CD4-positive, alpha-beta T cell treated with Interleukin-1 beta for 1 hour (primary cell): ENCODE measurements at places on chromosomes 2 and 18.

DNA sequence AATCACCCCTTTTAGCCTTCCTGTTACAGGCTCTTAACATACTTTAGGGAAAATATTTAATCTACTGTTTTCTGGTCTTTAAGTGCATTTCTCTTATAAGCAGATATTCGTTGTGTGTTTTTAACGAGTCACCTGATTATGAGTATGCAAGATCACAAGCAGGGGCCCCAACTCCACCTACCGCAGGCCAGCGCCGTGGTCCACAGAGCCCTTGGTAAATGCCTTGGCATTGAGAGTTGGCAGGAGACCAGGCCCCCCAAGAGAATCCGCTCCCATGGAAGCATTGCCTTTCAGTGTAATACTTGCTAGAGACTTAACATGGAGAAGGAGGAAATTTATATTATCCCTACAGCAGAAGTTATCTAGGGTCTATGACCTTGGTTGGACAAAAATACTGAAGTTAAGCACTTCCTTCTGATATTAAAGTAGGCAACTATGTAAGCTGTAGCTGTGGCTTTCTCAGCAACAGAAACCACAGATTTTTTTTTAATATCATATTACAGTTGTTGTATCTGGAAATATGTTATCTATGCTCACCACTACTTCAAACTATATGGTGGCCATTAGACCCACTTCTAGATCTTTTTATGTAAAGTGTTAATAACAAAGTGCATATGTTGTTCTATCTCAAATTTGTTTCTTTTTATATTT is 241.8 kb upstream of the MGAT5 start:
- no peak for DNase-seq

- no peak for DNase-seq
Observed at GRCh38 chr18:34108206-34108605, 116.5 kb downstream of the NOL4 start.

DNA sequence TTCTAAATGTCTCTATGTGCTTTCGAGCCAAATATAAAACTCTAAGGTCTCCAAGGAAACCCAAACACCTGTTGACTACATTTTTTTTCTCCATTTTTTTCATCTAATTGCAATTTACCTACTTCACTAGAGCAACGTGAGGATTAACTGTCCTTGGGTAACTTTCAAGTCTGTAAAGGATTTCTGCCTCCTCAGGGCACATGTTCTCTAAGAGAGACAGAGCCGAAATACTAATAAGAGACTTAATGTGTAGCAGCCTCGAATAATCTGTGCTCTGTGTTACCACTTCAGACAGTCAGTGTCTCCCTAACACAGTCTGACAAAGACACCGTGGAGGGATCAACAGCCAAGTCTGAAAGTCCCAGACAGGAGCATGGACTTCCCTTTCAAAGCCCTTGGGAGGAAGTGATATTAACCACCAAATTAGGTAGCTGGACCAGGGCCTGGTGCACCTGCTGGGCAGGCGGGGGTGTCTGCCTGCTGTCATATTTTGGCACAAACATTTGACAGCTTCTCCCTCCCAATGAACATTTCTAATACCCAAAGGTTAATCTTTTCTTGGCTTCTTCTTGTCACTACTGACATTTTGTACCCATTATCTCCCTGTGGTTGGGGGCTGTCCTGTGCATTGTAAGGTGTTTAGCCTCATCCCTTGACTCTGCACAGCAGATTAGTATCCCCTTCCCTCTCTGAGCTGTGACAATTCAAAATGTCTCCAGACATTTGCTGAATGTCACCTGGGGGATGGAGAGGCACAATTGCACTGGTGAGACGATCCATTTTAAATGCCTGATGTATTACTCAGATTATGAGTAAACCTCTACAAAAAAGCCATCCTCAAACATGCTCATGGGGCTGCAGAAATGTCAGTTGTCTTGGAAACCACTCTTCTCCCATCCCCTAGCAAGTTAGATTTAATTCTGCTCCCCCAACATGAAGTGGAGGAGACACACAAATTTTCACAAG is 45.7 kb upstream of the LYPD1 start:
- DNase-seq = no peak

GRCh38 chr2:51711766-51712165 is 679.8 kb upstream of the NRXN1 start:
- DNase-seq = no peak

DNA sequence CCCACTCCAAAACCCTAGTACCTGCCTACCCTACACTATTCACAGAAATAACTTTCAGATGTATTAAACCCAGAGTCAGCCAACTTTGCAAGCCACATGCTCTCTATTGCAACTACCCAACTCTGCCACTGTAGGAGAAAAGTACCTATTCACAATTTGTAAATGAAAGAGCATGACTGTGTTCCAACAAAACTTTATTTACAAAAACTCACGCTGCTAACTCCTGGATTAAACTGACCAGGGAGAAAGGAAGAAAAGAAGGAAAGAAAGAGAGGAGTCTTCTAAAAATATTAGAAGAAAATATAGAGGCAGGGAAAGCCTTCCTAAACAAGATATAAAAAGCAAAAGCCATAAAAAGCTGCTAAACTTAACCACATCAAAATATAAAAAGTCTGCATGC is 24.6 kb downstream of the SLC1A4 start:
- no peak for DNase-seq
